Right forelimb (tissue), 1 donor: ENCODE measurements at places on chromosomes 16 and 17.

- DNase-seq: no peak
Measured at GRCh38 chr16:12094537-12095265, 118.2 kb downstream of the SNX29 start.

DNA sequence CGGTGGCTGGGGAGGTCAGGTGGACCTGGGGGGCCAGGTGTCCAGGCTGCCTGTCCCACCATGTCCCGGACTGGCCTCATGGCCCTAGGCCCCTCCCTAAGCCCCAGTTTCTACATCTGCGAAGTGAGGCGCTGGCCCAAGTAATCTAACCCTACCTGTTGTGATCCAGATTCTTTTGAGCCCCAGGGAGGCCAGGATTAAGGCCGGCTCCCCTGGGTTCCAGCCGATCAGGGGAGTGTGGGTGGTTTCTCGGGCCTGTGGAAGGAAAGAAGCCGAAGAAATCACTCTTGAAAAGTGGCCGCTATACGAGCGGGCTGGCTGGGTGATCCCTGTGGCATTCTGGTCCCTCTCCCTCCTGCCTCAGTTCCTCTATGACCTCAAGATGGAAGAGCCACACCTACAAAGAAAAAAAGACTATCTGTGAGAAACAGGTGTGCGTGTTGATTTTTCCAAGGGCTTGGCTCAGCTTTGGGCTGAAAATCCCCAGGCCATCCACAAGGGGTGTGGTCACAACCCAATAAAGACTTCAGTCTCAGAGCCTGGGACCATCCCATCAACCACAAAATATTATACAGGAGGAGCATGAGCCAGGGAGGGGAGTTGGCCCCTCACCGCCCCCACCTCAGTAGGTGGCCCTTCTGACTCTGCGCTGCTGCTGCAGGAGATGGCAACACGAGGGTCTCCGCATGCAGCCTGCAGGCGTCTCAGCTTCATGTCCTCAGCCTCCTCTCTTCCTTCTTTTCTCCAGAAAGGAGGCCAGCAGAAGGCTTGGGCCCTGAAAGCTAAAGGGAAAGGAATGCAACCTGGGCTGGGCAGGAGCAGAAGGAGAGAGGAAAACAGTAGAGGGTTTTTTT is 20.3 kb downstream of the GPR142 start:
- DNase-seq: no peak

- no peak for DNase-seq
Measured at GRCh38 chr16:86374603-86375130, 135.7 kb upstream of the FOXF1 start.

GRCh38 chr17:79361873-79362771 is 248.7 kb downstream of the RBFOX3 start:
- no peak for DNase-seq

GRCh38 chr17:74259667-74260524 is 14.1 kb upstream of the DNAI2 start:
- DNase-seq: no peak

- DNase-seq: no peak
Measured at GRCh38 chr16:87076950-87077749, 240.0 kb downstream of the C16orf95 start.

GRCh38 chr17:27872776-27873175 is 20.4 kb downstream of the LYRM9 start:
- DNase-seq: no peak

- no peak for DNase-seq
Measured at GRCh38 chr17:32772453-32773025, 104.4 kb downstream of the MYO1D start.

- no peak for DNase-seq
Measured at GRCh38 chr16:69859105-69859989, 91.8 kb upstream of the CLEC18A start.

DNA sequence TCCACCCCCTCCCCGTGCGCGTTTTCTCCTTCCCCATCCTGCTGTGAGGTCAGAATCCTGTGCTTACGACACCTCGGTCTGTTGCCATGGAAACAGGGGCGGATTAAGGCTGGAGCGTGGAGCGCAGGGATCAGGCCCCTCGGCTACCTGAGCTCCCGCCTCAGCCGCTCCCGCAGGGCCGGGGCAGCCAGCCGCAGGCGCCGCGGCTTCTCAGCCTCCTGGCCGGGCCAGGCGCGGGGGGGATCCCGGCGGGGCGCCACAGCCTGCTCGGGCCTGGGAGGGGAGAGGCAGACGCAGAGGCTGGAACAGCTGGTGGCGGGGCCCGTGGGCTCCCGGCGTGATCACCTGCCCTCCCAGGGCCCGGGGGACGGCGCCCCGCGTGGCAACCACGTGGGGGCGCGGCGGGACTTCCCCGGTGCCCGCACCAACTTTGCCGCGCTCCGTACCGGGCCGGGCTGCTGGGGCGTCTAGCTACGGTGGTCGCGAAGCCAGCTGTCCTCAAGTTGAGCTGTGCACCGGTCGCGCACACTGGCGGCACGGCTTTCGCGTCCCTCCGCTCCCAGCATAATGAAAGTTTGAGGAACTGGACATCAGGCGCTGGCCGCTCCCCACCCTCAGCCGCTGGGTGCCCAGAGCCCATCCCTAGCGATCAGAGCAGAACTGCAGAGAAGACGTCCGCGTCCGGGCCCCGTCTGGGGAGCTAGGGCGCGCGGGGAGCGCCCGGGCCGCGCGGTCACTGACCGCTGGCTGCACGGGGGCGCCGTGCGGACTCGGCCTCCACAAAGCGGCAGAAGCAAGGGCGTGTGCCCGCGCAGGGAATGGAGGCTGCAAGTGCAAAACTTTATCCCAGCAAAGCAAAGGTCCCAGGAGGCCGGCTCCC is 1.2 kb downstream of the RTN4RL1 start:
- DNase-seq: peak; percentile 69

GRCh38 chr17:6027342-6028024 is 42.7 kb upstream of the WSCD1 start:
- no peak for DNase-seq

- DNase-seq: no peak
Measured at GRCh38 chr17:43845766-43846165, 1.2 kb upstream of the CD300LG start.

GRCh38 chr16:73882033-73882432 is 414.6 kb upstream of the PSMD7 start:
- no peak for DNase-seq

DNA sequence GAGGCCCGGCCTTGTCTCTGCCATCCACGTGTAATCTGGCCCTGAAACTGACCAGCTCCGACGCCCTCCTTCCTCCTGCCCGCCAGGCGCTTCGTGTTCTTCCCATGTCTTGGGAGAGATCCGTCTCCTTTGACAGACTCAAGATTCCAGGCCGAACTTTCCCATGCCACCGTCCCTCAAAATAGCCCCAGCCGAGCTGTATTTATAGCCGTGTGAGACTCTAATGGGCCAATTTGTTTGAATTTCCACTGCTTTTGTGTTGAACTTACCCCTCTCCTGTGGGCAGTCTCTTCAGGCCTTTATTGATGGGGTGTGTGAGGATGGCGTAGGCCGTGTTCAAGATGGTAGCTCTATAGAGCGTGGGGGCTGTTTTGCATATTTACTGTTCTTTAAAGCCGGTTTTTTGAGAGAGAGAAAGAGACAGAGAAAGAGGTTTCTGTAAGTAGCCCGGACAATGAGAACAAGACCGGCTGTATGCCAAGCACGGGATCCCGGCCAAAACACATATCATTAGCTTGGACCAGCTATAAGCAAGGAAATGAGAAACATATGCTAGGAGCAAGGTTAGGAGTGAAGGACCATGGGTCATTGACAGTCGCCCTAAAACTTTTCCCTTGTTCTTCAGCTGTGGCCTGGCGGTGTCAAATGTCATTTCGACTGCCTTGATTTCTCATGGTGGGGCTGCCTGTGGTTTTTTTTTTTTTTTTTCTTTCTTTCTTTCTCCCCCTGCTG is 124.5 kb upstream of the ZFHX3 start:
- peak; percentile 95 for DNase-seq

DNA sequence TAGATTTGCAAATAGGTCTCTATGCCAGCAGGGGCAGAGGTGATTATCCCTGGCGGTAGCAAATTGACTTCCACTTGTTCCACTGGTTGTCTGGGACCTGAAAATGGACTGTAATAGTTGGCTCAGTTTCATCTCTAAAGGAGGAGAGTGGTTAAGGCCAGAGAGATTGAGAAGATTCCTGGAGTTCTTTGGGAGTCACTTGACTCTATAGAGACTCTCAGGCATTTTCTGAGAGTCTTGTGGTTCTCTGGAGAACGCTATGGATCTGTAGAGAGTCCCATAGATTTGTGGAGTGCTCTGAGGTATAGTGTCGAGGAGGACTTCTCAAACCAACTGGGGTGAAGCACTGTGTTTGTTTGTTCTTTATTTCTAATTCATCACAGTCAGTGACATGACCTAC is 8.9 kb upstream of the PMP22 start:
- DNase-seq: no peak

DNA sequence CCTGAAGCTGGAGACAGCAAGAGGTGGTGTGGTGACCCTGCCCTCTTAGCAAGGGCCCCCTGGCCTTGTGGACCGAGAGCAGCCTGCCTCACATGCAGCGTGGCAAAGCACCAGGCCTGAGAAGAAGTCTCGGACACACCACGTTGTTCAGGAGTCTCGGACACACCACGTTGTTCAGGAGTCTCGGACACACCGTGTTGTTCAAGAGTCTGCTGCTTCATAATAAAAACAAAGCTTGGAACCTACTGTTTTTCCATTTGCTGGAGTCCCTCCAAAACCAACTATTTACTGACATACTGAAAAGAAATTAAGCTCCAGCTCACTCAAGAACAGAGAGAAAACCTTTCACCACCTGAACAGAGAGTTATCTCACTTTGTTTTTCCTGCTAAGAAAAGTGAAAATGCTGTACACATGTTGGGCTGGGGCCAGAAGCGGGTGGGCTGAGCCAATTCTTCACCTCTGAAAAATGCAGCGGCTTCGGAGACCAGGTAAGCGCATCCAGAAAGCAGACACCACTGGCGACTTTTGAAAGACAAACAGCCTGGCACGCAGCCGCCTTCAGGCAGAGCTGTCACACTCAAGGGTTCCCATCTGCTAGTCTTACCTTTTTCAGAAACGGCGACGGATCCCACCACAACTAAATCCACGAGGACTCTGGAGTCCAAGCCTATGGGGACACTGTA is 8.9 kb downstream of the MTHFSD start:
- DNase-seq: no peak

DNA sequence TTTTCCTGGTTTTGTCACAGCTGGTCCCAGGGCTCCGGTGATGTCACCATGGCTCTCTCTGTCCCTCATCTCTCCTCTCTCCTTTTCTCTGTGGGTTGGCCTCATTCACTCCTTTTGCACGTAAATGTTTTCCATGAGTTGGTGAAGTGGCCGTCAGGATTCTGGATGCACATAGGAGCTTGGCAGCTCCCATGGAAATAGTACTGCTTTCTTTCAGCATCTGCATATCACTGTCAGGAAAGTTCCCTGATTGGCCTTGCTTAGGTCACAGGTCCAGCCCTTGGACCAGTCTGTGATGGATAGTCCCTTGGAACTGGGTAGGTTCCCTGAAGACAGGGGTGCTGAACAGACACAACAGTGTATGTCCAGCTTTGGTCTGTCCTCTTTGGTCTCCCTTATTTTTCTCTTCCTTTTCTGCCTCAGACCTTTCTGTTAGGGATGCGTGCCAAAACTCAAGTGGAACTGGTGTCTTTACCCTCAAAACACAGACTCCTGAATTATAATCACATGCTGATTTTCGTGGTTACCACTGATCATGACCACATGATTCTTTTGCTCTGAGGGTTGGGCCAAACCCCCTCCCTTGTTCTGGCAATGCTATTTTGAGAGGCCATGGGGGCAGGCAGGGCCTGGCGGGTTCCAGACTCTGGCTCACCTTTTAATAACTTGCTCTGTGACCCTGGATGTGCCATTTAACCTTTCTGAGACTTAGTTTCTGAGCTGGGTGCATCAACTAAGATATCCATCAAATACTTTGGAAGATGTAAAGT is 99.0 kb downstream of the MSI2 start:
- no peak for DNase-seq

DNA sequence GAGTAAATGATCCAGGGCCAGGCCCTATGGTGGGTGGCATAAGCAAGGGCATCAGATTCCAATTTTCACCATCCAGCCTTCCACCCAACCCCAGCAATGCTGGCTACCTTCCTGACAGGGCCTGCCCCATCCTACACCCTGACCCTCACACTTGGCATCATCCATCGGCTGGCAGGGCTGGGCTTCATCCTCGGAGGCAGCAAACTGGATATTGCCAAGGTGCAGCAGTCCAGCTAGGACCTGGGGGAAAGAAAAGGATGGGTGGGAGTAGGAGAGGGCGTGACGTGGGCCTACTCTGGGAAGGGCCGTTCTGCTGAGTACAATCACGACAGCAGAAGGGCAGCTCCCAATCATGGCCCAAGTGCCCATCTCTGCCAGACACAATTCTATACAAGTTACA is 23.5 kb downstream of the MYO19 start:
- no peak for DNase-seq

DNA sequence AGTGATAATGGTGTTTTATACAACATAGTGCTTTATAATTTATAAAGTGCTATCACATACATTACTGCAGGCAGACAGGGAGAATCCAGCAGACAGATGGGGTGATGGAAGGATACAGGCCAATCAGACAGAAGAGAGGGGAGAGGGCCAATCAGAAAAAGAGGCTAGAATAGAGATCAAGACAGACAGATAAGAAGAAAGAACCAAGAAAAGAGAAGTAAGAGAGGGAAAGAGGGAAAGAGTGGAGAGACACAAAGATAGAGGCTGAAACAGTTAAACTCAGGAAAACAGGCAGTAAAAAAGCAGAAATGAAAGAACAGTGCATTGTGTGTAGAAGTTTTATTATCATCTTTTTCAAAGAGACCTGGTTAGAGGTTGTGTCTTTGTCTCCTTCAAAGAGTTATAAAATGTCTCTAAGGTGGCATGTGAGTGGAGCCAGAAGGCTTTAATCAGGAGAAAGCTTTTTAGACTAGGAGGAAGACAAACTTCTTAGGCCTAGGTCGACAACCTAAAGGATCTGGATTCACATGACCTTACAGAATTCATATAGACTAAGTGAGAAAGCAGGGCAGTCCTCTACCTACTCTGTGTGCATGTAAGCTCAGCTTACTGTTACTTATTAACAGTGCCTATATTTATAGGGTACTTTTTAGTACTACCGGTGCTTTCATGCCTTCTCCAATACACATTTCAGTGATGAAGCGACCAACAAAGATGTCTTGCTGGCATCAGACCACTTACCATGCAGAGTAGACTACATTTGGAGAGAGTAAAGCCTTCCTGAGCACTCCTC is 8.3 kb upstream of the CHD3 start:
- DNase-seq: no peak

GRCh38 chr17:4665027-4665426 is 23.5 kb upstream of the ALOX15 start:
- DNase-seq: no peak

GRCh38 chr16:63737633-63738032 is 1384.2 kb downstream of the CDH11 start:
- DNase-seq: no peak

- peak; percentile 63 for DNase-seq
Measured at GRCh38 chr16:66660422-66661209, 35.9 kb downstream of the CMTM4 start.

GRCh38 chr17:511833-512251 is 159.2 kb upstream of the RPH3AL start:
- DNase-seq: no peak

GRCh38 chr17:33285413-33285812 is 7.7 kb downstream of the ASIC2 start:
- DNase-seq: no peak
